ENCODE measurements at places on chromosomes 6 and 20.

DNA sequence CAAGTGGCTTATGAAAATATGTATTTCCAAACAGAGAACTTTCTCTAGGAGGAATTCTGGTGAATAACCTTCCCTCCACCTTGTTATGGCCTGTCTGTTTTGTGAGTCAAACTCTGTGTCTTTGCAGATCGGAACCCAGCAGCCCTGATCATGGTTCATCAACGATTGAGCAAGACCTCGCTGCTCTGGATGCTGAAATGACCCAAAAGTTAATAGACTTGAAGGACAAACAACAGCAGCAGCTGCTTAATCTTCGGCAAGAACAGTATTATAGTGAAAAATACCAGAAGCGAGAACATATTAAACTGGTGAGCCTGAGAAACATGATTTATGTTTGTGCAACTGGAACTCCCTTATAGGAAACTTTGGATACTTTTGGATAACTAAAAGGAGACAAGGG, 294.5 kb upstream of the PLCB4 start:
- DNase-seq = no peak

- DNase-seq = no peak
These were observed 95.1 kb downstream of the LIN28B start for GRCh38 chr6:105051941-105052471.

GRCh38 chr6:135424385-135424784, 73.2 kb downstream of the AHI1 start:
- no peak for DNase-seq

- DNase-seq = no peak
These were observed 15.4 kb downstream of the FOXC1 start for GRCh38 chr6:1624851-1625781.

- DNase-seq = no peak
These were observed 14.4 kb upstream of the ANKRD60 start for GRCh38 chr20:58242824-58243223.

- no peak for DNase-seq
These were observed 34.5 kb upstream of the FERMT1 start for GRCh38 chr20:6157345-6157744.

DNA sequence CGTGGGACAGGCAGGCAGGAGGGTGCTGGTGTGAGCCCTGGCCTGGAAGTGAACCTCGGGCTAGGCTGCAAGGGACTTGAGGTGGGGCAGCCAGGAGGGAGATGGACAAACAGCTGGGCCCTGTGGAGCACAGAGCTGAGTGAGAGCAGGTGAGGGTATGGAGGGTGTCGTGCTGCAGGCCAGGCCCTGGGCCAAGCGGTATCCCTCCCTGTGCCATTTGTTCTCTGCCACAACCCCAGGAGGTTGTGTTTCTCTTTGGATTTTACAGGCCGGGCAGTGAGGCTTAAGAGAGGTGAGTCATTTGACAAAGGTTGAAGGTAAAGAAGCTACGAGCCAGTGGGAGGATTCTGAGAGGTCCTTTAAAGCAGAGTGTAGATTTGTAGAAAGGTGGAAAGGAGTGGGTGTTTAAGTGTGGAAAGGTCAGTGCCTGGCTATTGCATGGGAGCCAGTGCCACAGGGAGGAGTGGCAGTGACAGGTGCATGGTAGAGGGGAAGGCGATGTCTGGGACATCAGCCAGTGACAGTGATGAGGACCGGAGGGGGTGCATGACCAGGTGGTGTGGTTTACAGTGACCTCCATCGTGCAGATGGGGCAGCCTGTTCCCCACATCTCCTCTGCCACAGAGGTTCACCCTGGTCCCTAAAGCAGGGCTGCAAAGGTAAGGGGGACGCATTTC, 39.8 kb downstream of the GMPR start:
- no peak for DNase-seq

- DNase-seq = no peak
These were observed 5.3 kb downstream of the CCNC start for GRCh38 chr6:99563056-99563723.

- peak; percentile 33 for DNase-seq
These were observed 76.2 kb downstream of the ATXN1 start for GRCh38 chr6:16684896-16685554.

GRCh38 chr20:56504373-56505005, 20.1 kb upstream of the FAM209A start:
- DNase-seq = peak; percentile 9

DNA sequence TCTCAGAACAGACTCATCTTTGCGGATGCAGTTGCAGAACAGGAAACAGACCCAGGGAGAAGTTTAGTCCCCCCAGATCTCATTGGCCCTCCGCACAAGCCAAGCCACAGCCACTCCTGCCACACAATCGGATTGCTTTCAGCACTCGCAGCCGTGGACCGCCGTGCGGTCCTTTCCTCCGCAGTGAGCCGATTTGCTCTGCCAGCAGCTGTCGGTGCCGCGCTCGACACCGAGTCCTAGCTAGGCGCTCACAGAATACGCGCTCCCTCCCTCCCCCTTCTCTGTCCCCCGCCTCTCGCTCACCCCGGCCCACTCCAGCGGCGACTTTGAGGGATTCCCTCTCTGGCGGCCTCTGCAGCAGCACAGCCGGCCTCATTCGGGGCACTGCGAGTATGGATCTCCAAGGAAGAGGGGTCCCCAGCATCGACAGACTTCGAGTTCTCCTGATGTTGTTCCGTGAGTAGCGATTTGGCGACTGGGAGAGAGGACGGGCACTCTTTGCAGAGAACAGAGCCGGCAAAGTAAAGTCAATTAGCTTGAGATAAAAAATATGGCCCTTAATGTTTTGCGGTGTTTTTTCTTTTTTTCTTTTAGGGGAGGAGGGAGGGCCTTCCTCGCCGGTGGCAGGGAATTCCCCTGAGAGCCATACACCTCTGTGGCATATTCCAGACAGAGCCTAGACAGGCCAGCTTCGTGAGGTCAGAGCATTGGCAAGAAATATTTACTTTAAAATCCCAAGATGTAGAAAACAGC, at the start of gene LAMP5:
LAMP5 (plus strand) TSS at position 130 of the 753 bp plus-strand sequence; CDS start at position 393, 263 bp downstream.
- no peak for DNase-seq

- DNase-seq = peak; percentile 81
These were observed 160.1 kb downstream of the ZMYND8 start for GRCh38 chr20:47196091-47197081.

DNA sequence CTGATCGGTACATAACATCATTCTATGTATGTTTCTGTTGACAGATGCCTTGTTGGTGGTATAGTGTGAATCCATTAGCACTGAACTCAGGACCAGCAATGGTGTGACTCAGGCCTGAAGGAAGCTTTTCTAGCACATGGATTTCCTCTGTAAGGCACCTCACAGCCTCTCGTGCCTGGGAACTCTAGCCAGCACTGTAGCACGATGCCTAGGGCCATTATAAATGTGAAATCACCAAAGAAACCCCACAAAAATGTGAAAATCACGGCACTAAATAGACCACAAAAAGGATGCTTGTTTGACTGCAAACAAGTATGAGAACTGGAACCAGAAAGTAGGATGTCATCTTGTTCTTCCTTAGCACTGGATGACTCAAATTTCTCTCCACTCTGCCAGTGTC, 63.7 kb upstream of the NKX2-2 start:
- no peak for DNase-seq

DNA sequence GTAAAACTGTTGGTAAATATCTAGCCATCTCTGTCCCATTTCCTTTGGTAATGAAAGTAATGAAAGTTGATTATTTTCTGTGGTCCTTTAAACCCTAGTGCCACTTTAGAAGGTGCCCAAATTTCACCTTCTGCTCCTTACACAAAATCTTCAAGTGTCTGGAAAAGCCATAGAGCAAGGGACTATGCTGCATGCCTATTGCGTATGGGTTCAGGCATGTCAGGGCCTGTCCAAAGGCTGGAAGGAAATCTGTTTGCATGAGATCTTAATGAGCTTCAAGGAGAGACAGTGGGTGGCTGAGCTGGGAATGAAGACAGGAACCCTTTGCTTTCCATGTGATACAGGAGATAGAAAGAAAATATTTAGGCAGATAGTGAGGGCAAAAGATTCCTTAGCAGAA, 66.6 kb upstream of the CCN6 start:
- DNase-seq = no peak

DNA sequence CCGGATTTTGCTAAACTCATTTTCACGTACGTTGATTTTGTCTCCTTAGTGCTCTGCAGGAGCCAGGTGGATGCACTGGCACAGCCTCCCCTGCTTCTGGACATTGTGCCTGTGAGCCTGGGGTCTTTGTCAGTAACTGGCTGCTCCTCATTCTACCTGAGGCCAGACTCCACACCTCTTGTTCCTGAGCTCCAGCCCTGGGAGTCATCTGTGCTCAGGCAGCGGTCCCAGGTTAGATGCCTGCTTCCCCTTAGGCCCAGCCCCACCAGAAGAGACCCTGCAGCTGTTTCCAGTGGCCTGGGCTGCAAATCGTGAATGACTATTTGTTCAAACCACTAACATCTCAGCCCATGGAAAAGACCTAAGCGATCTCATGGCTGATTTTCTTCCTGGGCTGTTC, 129.1 kb downstream of the ERMARD start:
- no peak for DNase-seq

Measured in CD4-positive, alpha-beta T cell (primary cell).